ENCODE measurements at places on chromosomes 3 and 15.

- peak; percentile 41 for DNase-seq
These were observed 746.8 kb upstream of the LMCD1 start for GRCh38 chr3:7754653-7755441.

DNA sequence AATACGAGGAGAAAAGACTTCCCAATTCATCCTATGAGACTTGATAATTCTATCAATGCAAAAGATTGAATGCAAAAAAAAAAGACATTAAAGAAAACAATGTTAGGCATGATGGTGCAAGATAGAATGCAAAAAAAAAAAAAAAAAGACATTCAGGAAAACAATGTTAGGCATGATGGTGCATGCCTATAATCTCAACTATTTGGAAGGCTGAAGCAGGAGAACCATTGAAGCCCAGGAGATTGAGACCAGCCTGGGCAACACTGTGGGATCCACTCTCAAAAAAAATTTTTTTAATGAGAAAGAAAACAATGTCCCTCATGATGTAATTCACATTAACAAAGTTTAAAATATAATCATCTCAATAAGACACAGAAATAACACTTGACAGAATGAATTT, 75.9 kb downstream of the MYO9A start:
- DNase-seq = no peak

DNA sequence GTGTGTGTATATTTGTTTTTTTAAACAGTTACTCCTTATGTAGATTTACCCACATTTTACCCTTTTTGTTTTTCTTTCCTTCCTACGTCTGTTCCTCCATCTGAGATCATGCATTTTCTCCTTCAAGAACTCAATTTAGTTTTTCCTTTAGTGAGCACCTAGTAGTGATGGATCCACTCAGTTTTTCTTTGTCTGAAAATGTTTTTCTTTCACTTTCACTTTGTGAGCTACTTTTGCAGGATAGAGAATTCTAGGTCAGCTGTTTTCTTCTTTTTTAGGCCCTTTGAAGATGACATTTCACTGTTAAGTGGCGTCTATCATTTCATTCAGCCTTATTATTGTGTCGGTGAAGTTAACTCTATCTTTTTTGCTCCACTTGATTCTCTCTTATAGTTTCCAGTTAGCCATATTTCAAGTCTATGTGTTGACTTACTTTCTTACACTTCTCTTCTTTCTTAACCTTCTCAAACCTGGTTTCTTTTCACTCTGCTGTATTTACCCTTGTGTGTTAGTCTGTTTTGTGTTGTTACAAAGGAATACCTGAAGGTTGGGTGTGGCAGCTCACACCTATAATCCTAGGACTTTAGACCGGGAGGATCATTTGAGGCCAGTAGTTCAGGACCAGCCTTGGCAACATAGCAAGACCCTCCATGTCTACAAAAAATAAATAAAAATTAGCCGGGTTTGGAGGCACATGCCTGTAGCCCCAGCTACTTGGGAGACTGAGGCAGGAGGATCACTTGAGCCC, 55.8 kb downstream of the PRKCI start:
- DNase-seq = no peak

DNA sequence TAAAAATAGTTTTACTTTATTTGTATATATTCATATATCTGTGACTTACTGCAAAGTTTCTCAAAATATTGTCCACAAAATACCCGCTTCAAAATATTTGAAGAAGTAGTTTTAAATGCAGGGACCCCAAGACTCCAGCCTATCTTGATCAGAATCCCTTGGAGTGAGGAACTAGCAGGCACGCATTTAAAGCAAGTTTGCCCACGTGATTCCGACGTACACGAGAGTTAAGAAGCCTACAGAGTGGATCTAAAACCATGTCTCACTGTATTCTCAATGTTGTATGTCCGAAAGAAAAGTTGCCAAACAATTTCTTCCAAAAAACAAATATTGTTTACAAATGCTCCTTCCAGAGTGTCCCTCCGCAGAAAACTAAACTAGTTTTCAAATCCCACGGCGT, 1.7 kb downstream of the GABRB3 start:
- DNase-seq = no peak

DNA sequence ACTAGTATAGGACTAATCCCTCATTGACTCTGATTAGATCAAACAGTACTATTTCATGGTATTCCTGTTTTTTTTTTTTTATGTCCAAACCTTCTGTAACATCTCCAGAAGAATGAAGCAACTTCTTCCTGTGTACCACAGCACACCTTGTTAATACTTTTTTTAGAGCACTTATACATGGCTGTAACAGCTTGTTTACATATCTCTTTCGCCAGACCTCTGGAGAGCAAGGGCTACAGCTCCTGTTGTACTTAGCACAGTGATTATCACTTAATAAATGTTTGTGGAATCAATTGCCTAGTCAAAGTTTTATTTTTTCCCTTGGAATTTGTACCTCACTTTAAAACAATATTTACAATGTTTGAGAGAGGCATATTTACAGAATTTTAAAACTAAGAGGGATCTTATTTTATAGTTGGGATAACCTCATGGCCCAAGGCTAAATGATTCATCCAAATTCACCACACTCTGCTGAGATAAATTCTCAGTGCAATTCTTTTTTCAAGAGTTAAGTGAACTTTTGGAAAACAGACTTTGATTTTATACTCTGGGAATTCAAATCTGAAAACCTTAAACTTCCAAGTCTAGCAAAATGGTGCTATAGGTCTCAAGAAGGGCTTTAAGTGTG, 9.2 kb upstream of the GATM start:
- no peak for DNase-seq

GRCh38 chr3:172140499-172141391, 101.4 kb downstream of the FNDC3B start:
- DNase-seq = no peak

DNA sequence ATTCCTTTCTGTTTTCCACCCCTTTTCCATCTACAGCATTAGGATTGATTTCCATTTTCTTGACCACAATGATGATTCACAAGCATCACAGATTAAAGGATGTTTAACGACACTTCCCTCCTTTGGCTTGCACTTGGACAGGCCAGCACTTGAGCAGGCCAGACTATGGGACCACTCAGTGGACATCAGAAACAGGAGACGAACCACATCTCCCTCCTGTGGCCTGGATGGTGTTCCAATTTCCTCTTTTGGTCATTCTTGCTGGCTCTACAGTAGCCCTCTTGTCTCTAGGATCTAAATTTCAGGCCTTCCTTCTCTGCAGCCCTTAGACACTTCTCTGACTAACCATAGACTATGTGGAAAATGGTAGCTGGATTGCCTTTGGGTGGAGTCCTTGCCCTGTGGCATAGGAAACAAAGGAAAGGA, 78.8 kb upstream of the BOC start:
- no peak for DNase-seq

DNA sequence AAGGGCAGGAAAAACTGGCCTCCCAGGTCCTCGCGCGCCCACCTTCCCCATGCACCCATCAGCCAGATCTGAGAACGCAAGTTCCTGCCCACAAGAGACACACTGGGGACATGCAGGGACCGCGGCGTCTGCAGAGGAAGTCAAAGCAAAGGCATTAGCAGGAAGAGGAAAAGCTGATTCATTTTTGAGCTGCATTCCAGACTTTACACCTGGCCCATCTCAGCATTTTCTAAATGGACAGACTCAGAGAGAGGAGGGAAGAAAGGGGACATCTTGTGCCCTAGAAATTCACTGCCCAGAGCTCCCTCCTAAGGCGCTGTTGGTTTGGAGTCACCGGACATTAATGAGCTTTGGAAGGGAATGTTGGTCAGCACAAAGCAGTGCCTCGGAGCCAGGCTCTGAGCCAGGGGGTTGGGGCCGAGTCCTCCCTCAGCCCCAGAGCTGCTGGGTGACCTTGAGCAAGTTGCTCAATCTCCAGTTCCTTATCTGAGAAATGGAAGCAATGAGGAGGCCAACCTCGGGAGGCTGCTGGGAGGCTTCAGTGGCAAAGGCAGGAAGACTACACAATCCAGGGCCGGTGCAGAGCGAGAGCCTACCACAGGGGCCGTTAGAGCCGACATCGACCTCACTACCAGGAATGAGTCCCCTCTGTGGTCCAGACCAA, 150.5 kb upstream of the IQSEC1 start:
- no peak for DNase-seq

DNA sequence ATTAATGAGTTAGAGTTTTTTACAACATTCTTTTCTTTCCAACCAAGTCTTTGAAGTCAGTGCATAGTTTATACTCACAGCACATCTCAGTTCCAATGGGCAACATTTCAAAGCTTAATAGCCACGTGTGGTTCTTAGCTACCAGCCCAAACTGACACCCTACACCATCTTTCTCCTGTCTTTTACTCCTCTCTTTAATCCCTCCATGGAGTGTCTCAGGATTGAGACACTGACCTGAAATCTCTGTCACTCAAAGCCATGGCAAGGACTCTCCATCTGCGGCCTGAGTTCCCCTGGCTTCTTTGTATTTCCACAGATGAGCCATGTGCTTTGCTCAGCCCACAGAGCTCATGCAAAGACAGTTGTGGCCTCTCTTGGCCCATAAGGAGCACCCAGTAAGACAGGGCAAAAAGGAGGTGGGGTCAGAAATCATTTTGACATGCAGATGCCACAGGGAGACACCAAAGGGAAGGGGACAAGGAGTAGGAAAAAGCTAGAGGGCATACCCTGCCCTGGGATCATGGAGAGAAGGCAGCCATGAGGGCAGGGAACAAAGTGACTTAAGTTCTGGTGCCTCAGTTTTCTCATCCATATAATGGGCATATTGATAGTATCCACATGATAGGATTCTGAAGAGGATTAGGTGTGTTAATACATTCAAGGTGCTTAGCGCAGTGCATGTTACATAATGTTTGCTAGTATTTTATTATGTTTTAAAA, 493.6 kb upstream of the PROK2 start:
- no peak for DNase-seq

DNA sequence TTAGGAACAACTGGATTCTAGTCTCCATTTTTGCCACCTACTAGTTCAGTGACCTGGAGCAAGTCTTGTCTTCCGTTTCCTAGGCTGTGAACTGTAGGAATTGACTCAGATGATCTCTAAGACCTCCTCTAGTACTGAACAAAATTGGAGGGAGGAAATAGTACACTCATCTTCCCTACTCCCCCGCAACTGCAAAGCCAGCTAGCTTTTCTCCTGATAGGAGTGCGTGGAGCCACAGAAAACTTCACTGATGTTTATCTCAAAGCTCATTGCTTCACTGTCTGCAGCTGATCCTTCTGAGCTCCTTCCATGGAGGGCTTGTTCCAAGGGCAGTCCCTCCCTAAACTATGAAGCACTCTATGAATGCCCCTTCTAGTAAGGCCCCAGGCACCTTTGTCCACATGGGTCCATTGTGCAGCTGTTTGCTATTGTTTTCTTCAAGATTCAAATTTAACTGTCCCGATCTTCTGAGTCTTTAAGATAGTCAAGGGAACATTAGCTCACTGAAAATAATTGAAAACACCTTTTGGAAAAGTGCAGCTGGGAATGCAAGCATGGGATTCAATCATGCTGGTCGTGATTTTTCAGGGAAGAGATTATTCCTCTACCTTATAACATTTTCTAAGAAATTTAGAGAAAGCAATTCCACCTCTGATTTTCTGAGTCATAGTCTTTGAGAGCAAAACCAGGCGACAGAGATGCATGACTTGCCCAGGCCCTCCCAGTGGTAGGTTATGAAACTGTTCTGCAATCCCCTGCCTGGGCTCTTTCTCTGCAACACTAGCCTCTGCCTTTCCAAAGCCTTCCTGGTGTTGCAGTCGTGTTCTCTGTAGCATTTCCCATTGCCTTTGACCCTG, 24.3 kb downstream of the FILIP1L start:
- DNase-seq = peak; percentile 44
